ENCODE measurements at places on chromosomes 2 and 18.
A peak's percentile ranks its signal among the peaks of the same experiment; 100 is the strongest.

DNA sequence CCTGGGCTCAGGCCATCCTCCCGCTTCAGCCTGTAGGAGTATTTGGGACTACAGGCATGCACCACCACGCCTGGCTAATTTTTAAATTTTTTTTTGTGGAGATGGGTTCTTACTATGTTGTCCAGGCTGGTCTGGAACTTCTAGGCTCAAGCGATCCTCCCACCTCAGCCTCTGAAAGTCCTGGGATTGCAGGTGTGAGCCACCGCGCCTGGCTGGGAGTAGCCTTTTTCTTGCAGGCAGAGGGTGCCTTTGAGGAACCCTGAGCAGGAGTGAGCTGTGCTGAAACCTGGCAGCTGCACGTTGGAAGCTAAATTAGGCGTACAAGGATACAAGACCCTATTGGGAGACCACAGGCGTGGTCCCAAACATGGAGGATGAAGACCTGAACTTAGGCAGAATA, 8.0 kb downstream of the CTDSP1 start:
- DNase-seq = no peak

GRCh38 chr2:112884869-112885505, 26.0 kb upstream of the IL37 start:
- no peak for DNase-seq

- DNase-seq = no peak
These were observed 81.5 kb downstream of the EFEMP1 start for GRCh38 chr2:55842046-55842445.

GRCh38 chr2:111032721-111033429, 87.8 kb upstream of the BCL2L11 start:
- peak; percentile 27 for DNase-seq

DNA sequence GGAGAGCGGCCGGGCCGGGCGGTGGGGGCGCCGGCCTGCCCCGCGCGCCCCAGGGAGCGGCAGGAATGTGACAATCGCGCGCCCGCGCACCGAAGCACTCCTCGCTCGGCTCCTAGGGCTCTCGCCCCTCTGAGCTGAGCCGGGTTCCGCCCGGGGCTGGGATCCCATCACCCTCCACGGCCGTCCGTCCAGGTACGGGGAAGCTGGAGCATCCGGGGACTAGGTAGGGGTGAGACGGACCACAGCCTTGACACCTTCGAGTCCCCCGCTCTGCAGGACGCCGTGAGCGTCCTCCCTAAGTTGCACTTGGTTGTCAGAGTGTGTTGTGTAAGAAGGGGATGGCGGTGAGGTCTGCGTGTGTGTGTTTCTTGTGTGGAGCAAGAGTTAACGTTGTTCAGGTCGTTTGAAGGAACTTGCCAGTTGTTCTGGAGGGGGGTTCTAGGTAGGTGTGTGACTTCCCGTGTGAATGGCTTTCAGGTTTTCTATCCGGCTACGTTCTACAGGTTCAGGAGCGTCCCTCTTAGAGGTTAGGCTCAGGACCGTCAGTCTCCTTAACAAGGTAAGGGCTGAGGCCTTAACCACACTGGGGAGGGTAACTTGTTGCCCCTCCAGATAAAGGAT, 393 bp downstream of the IL1R1 start:
- DNase-seq = no peak

- no peak for DNase-seq
These were observed 6.7 kb downstream of the PSMD1 start for GRCh38 chr2:231063347-231063746.

GRCh38 chr2:128531856-128532255, 213.2 kb upstream of the HS6ST1 start:
- DNase-seq = no peak

- no peak for DNase-seq
These were observed 11.8 kb downstream of the MTX2 start for GRCh38 chr2:176280867-176281658.

GRCh38 chr2:230592775-230593174, 119.9 kb upstream of the CAB39 start:
- no peak for DNase-seq

GRCh38 chr2:74393525-74393924, 13.4 kb upstream of the DCTN1 start:
- no peak for DNase-seq

DNA sequence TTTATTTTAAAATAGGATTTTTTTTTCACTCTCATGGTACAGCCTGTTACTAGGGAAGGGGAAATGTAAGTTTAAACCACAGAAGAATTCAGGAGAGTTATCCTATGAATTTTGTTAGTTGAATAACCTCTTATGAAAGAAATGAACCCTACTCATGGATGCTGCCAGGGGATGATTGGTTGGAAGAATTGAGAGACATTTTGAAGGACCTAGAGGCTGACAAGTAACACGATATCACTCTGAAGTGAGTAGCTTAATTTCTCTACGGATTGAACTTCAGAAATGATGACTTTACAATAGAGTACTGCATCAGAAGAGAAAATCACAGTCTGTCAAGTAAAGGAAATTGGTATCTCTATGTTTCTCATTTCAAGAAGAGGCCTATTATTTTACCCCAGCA, 1346.2 kb downstream of the SUCLG1 start:
- DNase-seq = no peak

GRCh38 chr2:221429741-221430491, 142.2 kb downstream of the EPHA4 start:
- DNase-seq = no peak

GRCh38 chr2:128237081-128237534, 81.6 kb downstream of the HS6ST1 start:
- no peak for DNase-seq

All from HS-27A (cell line).